ENCODE measurements at places on chromosomes 3 and 15.

GRCh38 chr15:85554852-85555521 lies 174.6 kb downstream of the AKAP13 start:
- no peak for DNase-seq

GRCh38 chr3:161339517-161340500 lies 31.5 kb downstream of the SPTSSB start:
- DNase-seq = no peak

DNA sequence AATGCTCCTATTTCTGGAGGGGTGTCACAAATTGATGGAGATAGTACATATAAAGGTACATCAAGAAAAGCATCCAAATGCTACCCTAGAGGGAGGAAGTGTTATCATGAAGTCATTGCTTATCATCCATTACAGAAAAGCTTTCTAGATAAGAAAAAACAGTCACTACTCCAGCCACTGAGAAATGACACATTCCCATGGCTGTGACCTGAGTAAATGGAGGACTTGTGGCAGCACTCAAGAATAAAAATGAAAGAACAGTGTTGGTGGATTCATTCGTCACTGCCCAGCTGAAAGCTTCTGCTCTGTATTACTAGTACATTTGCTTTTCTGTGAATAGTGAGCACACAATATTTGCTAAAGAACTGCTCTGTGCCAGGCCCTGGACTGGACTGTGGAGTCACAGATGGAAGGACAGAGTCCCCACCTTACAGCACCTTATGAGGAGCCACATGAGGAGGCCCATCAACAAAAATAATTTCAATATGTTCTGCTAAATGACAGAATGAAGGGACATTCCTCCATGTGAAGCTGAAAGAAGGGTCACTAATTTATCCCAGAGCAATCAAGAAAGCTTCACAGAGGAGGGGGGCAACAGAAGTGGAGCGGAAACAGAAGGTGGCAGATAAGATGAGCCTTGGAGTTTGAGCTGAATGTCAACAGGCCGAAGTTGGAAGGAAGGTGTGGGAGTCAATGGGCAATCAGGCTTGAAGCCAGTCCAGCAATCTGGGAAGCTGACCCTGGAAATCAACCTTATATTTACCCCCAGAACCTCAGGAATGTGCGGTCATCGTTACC lies 343.5 kb upstream of the TRIM42 start:
- no peak for DNase-seq

DNA sequence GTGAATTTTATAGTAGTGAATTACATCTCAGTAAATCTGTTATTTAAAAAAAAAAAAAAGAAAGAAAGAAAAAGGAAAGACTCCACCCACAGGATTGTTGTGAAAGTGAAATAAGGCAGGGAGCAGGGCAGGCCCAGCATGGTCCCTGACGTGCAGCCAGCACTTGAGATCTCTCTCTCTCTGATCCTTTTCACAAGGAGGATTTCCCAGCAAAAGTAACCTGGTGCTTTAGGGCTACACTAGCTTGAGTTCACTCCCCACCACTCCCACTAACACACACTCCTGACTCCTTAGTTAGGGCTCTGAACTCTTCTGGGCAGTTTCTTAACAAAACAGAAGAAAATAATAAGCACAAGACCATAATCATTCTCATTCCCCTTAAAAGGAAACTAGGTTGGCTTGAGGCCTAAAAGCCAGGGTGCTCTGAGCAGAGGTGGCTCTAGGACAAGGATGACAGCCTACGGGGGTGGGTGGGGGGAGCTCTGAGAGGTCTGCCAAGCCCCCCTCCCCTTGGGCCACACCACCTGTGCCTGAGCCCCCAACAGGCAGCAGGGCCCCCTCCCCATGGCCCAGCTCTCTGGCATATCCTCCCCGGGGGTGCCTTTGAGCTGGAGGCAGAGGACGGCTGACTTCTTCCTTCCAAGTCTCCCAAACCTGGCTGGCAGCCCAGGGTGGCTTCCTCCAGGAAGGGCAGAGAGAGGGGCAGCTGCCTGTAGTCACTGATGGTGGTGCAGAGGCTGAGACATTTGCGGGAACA lies 856 bp downstream of the TMEM40 start:
- DNase-seq = no peak

GRCh38 chr3:99647081-99647480 lies 8.7 kb downstream of the COL8A1 start:
- no peak for DNase-seq

DNA sequence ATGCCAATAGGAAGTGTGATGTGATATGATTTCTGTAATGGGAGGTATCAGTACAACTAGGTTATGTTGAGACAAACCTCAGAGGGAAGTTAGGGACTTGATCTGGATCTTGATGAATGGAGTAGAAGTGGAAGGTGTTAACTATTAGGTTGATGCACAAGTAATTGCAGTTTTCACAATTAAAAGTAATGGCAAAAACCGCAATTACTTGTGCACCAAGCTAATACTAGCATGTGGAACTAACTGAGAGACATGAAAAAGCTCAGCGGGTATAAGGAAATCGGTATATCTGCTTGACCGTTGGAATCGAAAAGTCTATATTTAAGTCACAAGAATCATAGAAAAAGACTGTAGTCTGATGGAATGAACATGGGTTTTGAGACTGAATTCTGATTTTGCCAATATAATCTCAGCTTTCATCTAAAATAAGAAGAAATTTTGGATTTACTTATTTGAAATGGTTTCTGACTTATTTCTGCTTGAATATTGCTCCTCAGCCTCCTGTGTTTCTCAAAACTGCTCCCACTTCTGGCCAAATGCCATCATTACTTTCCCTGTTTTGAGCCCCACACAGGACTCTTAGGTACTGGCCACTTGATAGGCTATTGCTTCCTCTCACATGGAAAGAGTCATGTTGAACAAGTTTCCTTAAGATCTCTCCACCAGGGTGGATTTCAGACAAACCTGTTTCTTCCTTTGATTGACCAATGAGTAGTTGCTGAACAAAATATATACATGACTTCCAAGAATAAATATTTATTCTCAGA lies 271.5 kb upstream of the COL8A1 start:
- DNase-seq = no peak

DNA sequence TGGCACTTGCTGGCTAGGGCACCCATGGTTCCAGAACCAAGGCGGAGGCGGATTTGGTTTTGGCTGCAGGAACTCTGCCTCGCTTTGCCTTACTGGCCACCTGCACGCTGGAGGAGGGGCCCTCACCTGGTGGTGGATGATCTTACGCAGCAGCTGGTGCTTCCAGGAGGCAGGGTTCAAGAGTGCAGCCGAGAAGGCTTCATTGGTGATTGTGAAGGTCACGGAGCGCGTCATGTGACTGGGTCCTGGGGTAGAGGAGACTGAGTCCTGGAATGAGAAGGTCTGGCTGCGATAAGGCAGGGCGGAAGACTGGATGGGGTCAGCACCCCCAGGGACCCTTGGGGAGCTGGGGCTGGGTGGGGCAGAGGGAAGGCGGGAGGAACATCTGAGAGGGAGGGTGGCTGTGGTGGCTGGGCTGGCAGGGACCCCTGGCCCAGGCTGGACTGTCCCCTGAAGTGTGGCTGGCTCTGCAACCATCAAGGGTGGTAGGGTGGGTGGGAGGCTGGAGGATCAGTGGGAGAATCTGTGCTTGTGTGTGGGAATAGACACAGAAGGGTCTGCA lies 25.8 kb upstream of the GOLGA6C start:
- no peak for DNase-seq

GRCh38 chr3:117602058-117602644 lies 892.6 kb downstream of the TUSC7 start:
- DNase-seq = no peak

DNA sequence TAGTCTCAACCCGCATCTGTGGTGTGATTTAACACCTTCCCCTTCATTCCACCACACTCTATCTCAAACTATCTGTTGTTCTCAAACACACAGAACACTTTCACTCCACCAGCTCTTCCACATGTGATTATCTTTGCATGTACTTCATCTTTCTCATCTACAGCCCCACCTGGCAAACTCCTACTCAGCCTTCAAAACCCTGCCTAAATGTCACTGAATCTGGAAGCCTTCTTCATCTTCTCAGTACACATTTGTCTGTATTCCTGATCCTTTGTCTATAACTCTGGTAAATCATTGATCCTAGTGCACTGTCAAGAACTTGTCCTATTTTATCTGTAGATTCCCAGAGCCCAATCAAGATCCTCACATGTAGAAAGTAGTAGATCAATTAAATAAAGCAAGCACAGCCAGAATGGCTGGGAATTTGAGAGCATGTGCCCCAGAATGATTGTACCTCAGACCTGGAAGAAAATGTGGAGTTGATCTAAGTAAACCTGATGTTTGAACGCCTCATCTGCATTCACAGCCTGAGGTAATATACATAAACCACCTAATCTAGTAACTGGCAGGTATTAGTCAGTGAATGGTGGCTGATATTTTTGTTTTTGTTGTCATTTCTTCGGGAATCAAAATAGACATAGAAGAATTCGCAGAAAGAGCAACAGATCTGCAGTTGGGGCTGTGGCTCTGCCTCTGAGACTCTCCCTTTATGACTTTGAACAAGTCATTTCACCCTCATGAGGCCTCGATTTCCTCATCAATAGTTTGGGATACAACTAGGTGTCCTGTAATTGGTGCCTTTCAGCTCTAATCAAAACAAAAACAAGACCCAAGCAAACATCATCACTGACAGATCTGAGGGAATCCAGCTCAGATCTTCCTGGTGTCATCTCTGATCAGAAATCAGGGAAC lies 28.0 kb upstream of the MAGEF1 start:
- DNase-seq = no peak

- no peak for DNase-seq
These were observed 56.9 kb upstream of the FLNB start for GRCh38 chr3:57951066-57951882.

DNA sequence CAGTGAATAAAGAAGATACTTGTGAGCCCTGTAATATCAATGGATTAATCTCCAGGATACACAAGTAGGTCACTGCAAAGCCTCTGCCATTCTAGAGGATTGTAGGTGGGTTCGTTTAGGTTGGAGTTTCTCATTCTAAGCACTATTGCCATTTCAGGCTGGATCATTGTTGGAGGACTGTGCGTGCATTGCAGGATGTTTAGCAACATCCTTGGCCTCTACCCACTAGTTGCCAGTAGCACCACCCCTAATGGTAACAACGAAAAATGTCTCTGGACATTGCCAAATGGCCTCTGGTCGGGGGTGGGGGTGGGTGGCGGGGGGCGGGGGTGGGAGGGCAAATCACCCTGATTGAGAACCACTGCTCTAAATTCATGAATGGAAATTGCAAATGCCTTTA lies 4.9 kb upstream of the IFT57 start:
- DNase-seq = no peak

GRCh38 chr3:133532951-133533350 lies 40.5 kb upstream of the CDV3 start:
- DNase-seq = no peak

DNA sequence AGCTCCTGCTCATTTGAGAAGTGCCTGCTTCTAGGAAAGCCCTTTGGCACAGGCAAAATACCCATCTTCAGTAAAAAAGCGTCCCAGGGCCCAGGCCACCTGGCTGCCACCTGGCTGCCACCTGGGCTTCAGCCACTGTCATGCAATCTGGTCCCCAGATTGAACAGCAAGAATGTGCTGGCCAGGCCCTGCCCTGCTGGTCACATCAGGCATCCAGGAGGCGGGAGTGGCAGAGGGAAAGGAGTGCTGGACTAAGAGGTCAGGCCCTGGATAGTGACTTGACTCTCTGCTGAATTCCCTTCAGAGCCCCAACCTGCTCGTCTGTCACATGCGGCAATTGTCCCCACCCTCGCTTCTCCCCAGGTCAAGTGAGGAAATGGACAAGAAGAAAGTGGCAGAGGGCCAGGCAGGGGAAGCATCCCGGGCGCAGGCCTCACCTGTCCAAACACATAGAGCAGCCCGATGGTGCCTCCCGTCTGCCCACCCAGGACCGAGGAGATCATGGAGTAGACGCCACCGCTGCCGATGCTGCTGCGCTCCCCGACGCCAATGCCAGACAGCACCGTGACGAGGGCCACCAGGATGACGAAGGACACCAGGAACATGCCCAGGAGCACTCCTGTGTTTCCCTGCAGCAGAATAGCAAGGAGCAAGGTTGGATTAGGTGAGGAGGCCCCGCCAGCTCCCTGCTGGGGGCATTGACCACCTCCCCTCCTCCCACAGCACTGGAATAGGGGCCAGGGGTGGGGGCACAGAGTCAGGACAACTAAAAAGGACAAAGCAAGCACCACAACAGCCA lies 25.5 kb downstream of the SLC12A8 start:
- DNase-seq = no peak

GRCh38 chr15:49096090-49096750 lies 50.0 kb upstream of the SECISBP2L start:
- DNase-seq = no peak
